Astrocyte (in vitro differentiated cells and primary cell): ENCODE measurements at places on chromosomes 3 and 15. TPM values are rescaled to one million over a fixed set of nuclear protein-coding genes. Genes with fewer than 3 reads are reported as not detected.
A peak's percentile ranks its signal among the peaks of the same experiment; 100 is the strongest.

DNA sequence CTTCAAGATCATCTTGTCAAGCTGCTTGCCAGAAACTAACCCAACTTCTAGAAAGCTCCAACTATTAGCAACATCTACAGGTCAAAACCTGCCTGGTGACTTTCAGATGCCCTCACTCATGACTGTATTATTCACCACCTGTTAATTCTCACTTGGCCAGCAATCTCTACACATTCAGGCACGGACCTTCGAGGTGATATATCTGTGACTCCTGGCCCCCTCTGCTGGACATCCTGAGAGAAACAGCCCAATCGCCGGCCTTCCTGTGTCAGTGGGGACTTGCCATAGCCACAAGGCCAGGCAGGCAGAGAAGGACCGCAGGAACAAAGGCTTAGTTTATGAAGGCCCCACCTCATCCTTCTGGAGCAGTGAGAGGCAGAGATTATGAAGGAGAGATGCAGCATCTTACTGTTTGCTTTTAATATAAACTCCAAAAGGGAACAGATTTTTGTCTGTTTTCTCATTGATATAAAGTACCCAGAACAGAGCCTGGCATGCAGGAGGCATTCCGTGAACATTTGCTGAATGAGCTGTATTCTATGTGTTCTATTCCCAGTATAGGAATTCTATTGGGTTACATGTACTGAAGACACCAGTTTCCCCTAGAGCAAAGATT is 24.4 kb upstream of the OCA2 start:
- peak; percentile 52 for DNase-seq

DNA sequence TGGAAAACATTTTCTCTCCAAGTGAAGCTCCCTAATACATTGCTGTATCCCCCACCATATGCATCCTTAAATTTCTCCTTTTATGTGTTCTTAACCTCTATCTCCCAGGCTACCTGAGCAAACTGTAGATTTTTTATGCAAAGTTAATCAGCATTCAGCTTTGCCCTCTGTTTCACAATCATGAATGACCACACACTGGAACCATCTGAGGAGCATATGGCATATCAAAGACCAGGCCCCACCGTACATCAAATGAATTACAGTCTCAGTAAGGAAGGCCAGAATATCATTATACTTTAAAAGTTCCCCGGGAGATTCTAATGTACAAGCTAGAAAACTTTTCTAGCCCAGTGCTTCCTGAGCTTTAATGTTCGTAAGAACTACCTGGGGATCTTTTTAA is 115.5 kb upstream of the NECTIN3 start:
- no peak for DNase-seq

DNA sequence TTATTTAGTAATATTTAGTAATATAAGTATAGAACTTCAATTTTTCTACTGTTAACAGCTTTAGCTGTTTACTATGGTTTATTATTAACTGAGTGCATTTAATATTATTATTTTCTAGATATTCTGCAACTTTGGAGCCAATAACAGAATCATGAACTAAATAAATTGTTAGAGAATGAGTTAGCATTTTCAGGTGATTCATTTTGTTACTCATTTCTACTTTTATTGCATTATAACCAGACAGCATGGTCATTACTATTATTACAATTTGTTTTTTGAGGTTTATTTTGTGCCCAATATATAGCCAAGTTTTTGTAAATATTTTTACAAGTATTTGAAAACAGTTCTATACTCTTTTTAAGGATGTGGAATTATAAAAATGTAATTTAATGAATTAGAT is 279.6 kb downstream of the SQOR start:
- no peak for DNase-seq

DNA sequence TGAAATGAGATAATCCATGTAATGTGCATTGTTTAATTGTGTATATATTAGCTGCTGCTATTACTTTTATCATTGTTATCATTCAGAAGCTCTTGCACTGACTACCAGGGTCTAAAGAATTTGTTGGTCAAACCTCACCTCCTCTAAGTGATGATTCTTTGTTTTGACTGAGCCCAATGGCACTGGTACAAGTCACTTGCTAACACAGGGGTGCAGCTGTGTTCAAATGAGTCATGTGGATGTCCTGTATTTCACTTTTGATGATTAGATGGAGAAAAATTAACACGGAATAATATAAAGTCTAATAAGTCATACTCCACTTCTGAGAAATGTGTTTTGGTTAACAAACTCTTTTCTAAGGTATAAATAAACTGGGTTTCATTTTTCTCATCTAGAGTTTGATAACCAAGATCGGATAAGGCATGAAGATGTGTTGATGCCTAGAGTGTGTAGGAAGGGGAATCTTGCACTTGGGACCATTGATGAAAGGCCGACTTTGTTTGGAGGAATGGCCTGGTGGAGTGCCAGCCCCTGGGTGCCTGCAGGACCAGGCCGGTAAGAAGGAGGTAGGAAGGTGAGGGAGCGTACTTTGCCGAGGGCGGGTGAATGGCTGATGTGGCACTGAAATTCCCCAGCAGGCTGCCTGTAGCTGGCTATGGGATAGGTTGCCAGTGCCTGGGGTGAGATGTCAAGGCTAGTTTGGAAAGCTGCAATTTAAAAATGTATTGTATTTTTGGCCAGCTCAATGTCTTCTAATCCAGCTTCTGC is 244.7 kb upstream of the ZPLD1 start:
- DNase-seq = peak; percentile 75

Gene GABRR3
- not detected in 2 replicates for total RNA-seq

Gene CLRN1
- total RNA-seq = not detected in 2 replicates
